ENCODE measurements at places on chromosomes 2 and 18.

GRCh38 chr2:677056-677958 lies at the start of gene TMEM18:
TMEM18 (minus strand) TSS chr2:677406; CDS start chr2:677345, 61 bp downstream.
- DNase-seq, result no peak

DNA sequence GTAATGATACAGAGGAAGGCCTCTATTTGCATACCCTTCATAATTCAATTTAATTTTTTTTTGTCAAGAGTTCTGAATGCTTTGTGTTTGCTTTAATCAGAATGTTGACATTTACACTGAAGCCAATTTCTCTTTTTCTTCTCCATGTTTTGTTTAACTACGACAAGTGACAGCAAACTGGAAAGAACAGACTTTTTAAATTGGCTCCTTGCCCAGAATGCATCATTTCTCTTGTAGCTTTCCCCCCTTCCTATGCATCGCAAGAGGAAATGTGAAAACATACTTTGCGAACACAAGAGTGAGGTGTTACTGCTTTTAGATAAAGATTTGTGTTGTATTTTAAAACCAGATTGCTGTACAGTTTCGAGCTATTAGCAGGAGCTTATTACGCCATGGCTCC lies 955.2 kb upstream of the CELF4 start:
- DNase-seq, result no peak

- no peak for DNase-seq
Observed at GRCh38 chr2:224141304-224141703, 102.2 kb upstream of the SERPINE2 start.

- no peak for DNase-seq
Observed at GRCh38 chr2:29361231-29361630, 246.0 kb downstream of the CLIP4 start.

DNA sequence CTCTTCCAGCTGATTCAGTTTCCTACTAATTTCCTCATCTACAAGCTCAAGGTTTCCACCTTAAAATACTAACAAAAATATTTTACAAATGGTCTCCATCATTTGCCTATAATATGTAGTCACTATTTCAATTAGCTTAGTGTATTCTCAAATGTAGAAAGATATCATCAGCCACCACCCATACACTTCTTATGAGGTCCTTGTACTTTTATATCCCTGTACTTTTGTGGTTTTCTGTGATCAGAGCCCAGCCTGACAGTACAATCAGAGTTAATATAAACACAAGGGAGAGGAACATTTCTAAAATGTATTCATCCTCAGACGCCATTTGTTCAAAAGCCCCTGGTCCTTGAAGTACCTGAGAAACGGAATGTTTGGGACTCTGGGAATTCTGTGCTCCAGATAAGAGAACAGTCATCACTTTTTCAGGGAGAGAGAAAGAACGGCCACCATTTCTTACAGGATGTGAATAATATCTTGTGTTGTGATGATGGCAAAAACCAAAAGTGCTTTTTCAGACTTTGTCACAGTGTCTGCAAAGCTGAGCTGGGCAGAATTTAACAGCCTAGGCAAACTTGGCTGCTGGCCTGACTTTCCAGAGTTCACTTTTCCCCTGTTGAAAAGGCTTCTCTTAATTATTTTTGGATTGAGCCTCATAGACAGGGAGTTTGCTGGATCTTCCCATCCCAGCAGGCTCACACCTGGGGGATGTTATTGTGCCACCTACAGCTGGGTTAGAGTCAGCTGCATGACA lies 361.7 kb upstream of the ACVR2A start:
- DNase-seq, result no peak

DNA sequence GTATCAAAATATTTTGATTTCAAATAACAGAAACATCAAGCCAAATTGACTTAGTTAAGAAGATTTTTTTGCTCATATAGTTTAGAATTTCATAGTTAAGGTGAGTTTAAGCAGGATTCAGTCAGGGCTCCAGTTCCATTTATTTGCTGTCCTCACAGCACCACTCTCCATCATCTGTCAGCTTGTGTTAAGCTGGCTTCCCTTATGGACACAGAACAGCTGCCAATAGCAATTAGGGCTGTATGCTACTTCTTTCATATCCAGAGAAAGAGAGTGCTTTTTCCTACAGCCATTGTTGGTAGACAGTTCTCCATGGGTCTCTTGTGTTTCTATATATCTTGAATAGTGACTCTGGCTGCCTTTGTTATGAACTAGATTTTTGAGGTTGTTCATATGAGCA lies 95.4 kb upstream of the CYP20A1 start:
- DNase-seq, result no peak

GRCh38 chr2:101729521-101730190 lies 32.1 kb downstream of the MAP4K4 start:
- no peak for DNase-seq

DNA sequence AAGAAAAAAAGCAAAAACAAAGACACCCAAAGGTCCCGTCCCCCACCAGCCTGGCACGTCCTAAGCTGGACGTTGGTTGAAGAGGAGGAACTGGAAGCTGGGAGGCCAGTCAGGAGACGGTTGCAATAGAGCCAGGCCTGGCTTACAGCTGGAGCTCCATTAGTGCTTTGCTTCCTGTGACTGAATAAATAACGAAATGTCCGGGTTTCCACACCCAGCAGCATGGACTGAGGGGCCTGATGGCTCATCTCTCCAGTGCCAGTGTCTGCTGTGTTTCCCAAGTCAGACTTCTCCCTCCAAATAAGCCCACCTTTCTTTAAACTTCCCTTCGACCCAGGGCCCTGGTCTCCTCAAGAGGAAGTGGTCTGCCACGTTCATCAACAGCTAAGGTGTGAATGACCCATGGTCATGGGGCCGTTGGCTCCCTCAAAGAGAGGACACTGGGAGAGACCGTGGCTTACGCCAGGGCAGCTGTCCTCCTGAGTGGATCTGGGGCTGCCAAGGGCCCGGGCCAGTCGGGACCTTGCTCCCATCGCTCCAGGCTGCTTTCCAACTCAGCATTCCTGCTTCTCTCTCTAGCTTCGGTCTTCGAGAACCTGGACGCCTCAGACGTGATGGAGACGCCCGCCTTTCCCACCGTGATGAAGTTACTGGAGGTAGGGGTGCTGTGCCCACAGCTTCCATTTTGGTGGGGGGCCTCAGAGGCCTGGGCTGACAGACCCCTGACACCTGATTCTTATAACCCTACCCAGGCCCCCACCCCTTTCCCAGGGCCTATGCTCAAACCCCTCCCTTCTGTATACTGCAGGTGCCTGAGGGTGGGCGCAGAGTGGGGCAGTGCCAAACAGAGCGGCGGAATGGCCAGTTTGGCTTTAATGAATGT lies 44.9 kb downstream of the MYO7B start:
- no peak for DNase-seq

DNA sequence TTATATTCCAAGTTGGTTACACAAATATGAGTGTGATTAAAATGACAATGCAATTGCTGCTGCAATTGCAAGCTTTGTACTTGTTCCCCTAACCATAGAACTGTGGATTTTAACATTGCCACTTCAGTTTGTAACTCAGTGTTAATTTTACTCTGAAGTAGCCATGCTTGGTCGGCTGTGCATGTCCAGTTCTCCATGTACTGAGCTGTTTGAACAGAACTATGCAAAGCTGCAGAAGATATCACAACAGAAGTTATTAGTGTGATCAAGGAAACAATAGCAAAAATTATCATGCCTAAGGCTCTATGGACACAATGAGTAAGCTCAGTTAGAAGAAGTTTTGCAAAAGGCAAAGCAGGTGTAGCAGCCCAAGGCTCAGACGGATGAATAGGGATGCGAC lies 45.3 kb downstream of the CXCR4 start:
- DNase-seq, result no peak

DNA sequence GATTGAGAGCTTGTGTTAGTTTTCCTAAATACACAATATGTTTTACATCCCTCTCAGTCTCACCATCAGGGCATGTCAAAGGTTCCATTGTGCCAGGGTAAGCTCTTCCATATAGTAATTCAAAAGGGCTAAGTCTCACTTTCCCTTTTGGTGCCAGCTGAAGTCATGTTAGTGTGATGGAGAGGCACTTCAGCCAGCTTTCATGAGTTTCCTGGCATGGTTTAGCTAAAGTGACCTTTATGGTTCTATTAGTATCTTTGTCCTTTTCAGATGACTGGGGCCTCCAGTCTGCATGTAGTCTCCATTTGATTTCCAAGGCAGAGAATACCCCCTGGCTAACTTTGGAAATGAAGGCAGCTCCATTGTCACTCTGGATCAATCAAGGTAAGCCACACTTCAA lies 27.2 kb downstream of the NAT8 start:
- DNase-seq, result no peak

DNA sequence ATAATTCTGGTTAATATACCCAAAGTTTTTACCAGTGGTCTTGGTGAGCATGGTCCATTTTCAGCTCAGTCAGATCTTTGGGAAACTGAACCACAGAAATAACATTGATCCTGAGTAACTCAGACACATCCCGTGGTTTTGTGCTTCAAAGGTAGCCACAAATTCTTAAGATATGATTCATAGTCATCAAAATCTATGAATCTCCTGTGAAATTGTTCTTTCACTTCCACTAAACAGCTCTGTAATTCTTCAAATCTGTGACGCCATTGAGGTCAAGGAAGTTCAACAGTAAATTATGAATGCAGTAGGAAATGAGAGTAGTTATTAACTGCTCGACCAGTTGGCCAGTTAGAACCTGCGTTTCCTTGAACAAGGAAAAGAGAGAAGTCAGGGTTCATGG lies 147.3 kb downstream of the IRS1 start:
- no peak for DNase-seq

DNA sequence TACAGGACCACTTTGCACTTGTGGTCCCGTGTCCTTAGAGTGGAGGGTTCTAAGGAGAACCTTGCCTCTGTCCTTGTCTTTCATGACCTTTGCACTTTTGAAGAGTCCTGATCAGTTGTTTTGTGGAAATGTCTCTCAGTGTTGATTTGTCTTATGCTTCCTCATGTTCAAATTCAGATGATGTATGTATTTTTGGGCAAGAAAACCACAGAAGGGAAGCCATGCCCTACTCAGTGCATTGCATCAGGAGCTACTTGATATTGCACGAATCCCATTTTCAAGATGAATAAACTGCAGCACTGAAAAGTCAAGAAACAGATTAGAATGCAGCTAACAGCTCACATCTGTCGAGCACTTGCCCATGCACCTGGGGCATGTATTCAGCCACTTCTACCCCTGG lies 152.2 kb downstream of the INHBB start:
- DNase-seq, result no peak

DNA sequence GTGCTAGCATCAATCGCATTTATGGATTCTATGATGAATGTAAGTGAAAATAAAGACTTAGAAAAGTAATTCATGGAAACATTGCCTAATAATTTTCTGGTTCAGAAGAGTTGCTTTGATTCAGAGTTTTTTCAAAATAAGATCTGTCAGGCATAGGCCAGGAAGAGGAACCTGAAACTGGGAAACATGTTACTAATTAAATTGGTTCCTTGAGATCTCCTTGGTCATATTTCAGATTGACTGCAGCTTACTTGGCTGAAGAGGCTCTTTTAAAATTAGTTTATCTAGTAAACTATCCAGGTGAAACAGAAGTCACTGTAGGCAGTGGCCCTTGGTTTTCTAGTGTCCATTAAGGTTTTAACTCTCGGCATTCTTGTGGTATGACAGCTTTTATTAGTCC lies 27.4 kb downstream of the PPP1CB start:
- DNase-seq, result no peak

DNA sequence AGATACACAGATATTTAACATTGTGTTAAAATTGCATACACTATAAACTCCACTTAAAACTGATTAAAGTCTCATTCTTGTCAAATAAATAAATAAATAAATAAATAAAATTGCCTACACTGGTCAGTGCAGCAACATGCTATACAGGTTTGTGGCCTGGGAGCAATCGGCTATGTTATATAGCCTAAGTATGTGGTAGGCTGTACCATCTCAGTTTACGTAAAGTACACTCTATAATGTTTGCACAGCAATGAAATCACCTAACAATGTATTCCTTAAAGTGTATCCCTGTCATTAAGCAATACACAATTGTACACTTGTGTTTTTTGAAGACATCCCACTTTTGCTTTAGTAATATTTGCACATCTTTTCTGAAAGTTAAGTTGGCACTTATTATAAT lies 337.7 kb upstream of the SETBP1 start:
- DNase-seq, result no peak

DNA sequence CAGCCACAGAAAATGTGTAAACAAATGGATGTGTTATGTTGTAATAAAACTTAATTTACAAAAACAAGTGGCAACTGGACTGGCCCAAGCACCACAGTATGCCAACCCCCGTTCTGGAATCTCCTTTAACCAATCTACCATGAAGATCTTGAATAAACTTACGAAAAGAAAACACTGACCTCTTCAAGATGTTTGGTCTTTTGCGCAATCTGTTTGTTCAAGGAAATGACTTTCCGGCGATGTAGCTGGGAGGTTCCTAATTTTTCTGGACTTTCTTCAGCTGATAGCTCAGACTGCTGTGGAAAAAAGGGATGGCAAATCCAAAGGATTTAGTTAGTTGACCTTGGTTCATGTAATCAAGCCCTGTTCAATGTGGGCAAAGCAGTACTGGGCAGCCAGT lies 55.7 kb downstream of the CCDC93 start:
- DNase-seq, result no peak

DNA sequence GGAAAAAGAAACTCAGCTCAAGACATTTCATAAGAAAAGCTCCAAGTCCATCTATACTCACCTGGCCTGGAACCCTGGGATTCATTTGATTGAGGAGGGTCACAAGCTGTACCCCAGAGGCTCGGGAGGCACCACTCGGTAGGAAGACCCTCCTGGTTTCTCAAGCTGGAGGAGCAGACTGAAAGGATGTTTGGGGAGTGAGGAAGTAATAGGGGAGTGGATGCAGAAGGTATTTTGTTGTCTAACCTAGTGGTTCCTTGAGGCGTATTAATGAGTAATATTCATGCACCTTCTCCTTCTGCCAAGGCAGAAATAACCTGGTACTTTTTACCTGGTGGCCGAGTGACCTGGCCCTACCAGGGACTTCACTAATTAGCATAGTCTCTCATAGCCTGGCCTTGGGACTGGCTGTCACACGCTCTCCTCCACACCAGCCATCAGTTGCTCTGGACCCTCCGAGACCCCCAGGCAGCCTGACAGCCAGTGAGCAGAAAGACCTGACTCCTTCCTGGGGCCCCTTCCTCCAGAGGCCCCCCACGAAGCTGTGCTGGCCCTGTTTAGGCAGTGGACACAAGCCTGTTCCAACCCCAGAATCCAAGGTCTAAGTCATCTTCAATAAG lies 161.4 kb downstream of the BCL2 start:
- no peak for DNase-seq

DNA sequence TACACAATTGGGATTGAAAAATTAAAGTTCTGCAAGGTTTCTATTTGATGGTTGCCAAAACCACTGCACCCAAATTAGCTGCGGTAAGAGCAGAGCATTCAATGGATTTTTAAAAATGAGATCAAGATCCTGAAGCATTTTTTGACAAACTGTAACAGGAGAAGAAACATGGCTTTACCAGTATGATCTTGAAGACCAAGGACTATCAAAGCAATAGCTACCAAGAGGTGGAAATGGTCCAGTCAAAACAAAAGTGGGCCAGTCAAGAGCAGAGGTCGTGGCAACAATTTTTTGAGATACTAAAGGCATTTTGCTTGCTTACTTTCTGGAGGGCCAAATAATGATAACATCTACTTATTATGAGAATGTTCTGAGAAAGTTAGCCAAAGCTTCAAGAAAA lies 186.8 kb downstream of the RDH14 start:
- DNase-seq, result no peak

- no peak for DNase-seq
Observed at GRCh38 chr2:105737980-105738657, 6.6 kb upstream of the NCK2 start.

- no peak for DNase-seq
Observed at GRCh38 chr2:160271171-160272086, 71.4 kb upstream of the ITGB6 start.

GRCh38 chr2:85796341-85797262 lies 42.8 kb downstream of the ATOH8 start:
- DNase-seq, result no peak

GRCh38 chr18:70822691-70823090 lies 533.8 kb downstream of the SOCS6 start:
- DNase-seq, result no peak

Data from activated T-helper 1 cell treated with anti-CD3 and anti-CD28 coated beads, Interleukin-2, amount 50 U/mL, for 16 hours (primary cell).